ENCODE measurements at places on chromosomes 3 and 15.

DNA sequence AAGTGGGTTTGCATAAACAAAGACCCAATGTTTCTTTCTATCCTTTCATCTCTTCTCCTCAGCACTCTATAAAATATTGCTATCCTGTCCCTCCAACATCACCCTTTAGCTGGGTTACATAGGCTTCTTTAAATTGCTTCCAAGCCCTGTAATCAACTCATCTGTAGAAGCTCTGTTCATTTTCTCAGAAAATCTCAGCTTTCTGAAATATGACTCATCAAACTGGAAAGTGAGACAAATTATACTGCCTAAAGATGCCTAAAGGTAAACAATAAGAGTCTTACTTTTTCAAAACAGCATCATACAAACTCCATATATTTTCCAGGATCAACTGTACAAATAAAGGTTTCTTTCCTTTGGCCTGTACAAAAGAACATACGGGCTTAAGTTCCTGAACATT is 33.8 kb downstream of the EFL1 start:
- H3K4me3 ChIP-seq = no peak overlapping the region
- peaks cover 13% of the 10 kb centered on the region for H3K36me3 ChIP-seq
- no peaks in the 10 kb centered on the region for H3K4me1 ChIP-seq
- H3K27ac ChIP-seq = no peak overlapping the region
- no peaks in the 10 kb centered on the region for H3K27me3 ChIP-seq

GRCh38 chr15:101406526-101407195 is 82.8 kb downstream of the PCSK6 start:
- peaks cover 16% of the 10 kb centered on the region for H3K4me1 ChIP-seq
- H3K36me3 ChIP-seq = no peaks in the 10 kb centered on the region
- H3K4me3 ChIP-seq = no peak overlapping the region
- DNase-seq = no peak
- H3K27me3 ChIP-seq = no peaks in the 10 kb centered on the region

- peaks cover 2% of the 10 kb centered on the region for H3K36me3 ChIP-seq
- no peaks in the 10 kb centered on the region for H3K27me3 ChIP-seq
- peak overlapping the region; percentile 66 for H3K27ac ChIP-seq
- no peak for DNase-seq
- H3K4me3 ChIP-seq = no peak overlapping the region
These were observed 29.4 kb downstream of the LYSMD4 start for GRCh38 chr15:99703603-99704443.

DNA sequence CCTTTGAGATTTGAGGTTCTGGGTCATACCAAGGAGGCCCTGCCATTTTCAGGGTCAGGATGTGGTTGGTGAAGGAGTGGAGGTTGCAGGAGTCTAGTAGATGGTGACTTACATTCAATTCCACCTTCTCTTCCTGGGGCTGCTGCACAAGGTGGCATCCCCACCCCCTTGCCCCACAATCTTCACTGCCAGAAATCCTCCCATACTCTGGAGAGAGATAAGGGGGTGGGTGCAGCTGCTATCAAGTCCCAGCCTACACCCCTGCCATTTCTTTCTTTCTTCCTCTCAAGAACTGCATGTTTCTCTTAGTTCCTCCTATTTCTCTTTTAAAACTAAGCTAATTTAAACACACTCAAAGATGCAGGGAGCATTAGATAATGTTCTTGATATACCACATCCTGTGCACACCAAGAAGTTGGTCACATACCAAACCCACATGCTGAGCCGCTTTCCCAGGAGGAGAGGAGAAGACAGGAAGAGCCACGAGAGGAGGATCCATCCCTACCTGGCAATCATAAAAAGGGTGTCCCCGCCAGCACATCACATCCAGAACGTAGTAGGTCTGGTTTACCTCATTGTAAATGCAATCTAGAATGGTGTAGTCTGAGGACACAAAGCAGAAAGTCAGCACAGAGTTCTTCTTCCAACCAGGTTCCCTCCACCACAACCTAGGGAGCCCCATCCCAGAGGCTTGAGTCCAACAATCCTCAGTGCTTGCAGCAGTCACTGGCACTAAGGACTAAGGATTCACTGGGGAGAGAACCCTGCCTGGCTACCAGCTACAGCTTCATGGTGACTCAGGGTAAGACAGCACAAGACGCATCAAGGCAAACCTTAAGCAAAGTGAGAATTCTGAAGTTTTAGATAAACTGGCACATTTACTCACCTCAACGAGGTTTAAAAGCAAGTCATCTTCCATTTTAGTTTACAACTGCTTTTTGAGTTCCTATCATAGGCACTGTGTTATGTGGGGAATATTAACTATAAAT is 18.5 kb downstream of the SNUPN start:
- DNase-seq = no peak
- H3K27me3 ChIP-seq = no peaks in the 10 kb centered on the region
- H3K27ac ChIP-seq = no peak overlapping the region
- no peak overlapping the region for H3K4me3 ChIP-seq
- peaks cover 41% of the 10 kb centered on the region for H3K36me3 ChIP-seq

- H3K4me3 ChIP-seq = no peak overlapping the region
- H3K4me1 ChIP-seq = peaks cover 7% of the 10 kb centered on the region
- H3K36me3 ChIP-seq = peaks cover 5% of the 10 kb centered on the region
- H3K27ac ChIP-seq = no peak overlapping the region
These were observed 39.5 kb downstream of the ZNF280D start for GRCh38 chr15:56693761-56694160.

DNA sequence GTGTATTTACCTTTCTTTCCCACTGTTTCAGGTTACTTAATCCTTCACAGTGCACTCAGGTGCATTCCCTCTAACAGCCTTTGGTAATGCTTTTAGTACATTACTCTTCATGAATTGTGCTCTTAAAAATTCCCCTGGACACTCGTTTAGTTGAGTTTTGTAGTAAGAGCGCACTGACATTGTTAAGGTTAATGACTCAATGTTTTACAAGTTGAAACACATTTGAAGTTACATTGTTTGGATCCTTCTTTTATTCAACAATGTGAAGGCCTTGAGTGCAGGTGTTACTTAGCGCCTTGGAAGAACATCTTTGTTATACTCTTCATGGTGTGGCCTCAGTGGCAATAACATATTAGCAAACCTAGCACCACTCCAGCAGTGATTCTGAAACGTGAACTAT is 739.6 kb downstream of the NAALADL2 start:
- H3K36me3 ChIP-seq = peaks cover 2% of the 10 kb centered on the region
- H3K4me3 ChIP-seq = no peak overlapping the region
- no peak for DNase-seq

DNA sequence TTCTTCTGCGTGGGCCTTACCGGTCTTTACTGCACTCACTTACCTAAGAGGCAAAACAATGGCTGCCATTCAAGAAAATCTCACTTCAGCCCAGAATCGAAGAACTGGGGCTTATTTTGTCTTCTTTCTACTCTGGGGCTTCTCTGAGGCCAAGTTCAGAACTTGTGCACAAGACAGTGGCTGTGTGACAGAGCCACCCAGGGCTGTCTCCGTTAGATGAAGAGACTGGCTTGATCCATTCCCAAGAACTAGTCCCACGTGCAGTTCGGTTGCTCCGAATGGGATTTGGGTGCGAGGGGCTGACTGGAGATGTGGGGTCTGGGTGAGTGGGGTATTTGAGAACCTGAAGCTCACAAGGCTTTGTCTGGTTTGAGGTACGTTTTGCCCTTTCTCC is 795 bp upstream of the TCF12 start:
- DNase-seq = no peak
- H3K27me3 ChIP-seq = peaks cover 17% of the 10 kb centered on the region
- peak overlapping the region; percentile 75 for H3K4me3 ChIP-seq
- peaks cover 34% of the 10 kb centered on the region for H3K4me1 ChIP-seq
- H3K27ac ChIP-seq = no peak overlapping the region
- peaks cover 24% of the 10 kb centered on the region for H3K36me3 ChIP-seq

DNA sequence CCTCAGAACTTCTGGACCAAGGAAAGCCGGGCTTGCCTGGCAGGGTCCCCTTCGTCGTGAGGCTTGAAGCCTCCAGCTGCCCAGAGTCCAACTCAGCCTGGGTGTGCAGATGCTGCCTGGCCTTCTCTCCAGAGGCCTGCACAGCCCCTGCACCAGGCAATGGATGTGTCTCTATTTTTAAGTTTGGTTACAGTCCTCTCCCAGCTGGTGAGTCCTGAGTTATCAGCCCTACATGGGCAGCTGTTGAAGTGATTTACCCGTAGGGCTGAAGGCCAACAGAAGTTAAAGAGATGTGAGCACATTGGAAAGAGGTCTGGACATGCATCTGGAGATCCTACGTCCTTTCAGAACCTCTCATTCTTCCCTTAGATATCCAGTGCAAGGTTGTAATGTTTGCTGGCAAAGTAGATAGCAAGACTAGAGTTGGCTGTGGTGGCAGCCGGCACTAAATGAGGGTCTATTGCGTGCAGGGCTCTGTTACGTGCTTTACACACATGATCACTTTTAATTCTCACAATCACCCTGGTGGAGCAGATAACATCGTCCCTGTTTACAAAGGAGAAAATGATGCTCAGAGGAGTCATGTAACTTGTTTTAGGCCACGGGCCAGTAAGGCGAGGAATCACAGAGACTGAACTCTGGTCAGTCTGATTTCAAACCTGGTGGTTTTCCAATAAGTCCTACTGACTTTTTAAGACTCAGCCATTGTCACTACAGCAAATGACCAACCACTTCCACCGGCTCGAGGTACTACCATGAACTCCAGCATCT is 9.9 kb downstream of the FYCO1 start:
- H3K4me1 ChIP-seq = peaks cover 18% of the 10 kb centered on the region
- no peak overlapping the region for H3K4me3 ChIP-seq
- no peak for DNase-seq
- H3K27ac ChIP-seq = peak overlapping the region; percentile 21
- H3K36me3 ChIP-seq = peaks cover 33% of the 10 kb centered on the region

GRCh38 chr15:74384881-74385643 is 17.6 kb upstream of the CYP11A1 start:
- H3K4me1 ChIP-seq = peaks cover 13% of the 10 kb centered on the region
- no peaks in the 10 kb centered on the region for H3K27me3 ChIP-seq
- H3K4me3 ChIP-seq = no peak overlapping the region
- H3K27ac ChIP-seq = no peak overlapping the region

- no peak overlapping the region for H3K27ac ChIP-seq
- no peaks in the 10 kb centered on the region for H3K27me3 ChIP-seq
- no peaks in the 10 kb centered on the region for H3K4me1 ChIP-seq
- H3K4me3 ChIP-seq = no peak overlapping the region
- H3K36me3 ChIP-seq = no peaks in the 10 kb centered on the region
- no peak for DNase-seq
These were observed 177.5 kb downstream of the EPHA6 start for GRCh38 chr3:96991800-96992365.

GRCh38 chr3:181344331-181344730 is 354.8 kb upstream of the DNAJC19 start:
- H3K36me3 ChIP-seq = peaks cover 6% of the 10 kb centered on the region
- H3K4me1 ChIP-seq = peaks cover 6% of the 10 kb centered on the region
- no peaks in the 10 kb centered on the region for H3K27me3 ChIP-seq
- H3K4me3 ChIP-seq = no peak overlapping the region

GRCh38 chr15:59657635-59658125 is 365 bp upstream of the GTF2A2 start:
- H3K4me3 ChIP-seq = no peak overlapping the region
- no peaks in the 10 kb centered on the region for H3K4me1 ChIP-seq
- H3K36me3 ChIP-seq = peaks cover 20% of the 10 kb centered on the region
- H3K27me3 ChIP-seq = no peaks in the 10 kb centered on the region
- peak overlapping the region; percentile 64 for H3K27ac ChIP-seq

- DNase-seq = no peak
- no peak overlapping the region for H3K4me3 ChIP-seq
- peaks cover 10% of the 10 kb centered on the region for H3K36me3 ChIP-seq
These were observed 105.7 kb downstream of the TUSC7 start for GRCh38 chr3:116815321-116815720.

GRCh38 chr3:31013090-31013489 is 118.6 kb upstream of the GADL1 start:
- H3K27ac ChIP-seq = no peak overlapping the region
- DNase-seq = no peak
- peaks cover 52% of the 10 kb centered on the region for H3K27me3 ChIP-seq
- H3K4me3 ChIP-seq = no peak overlapping the region

DNA sequence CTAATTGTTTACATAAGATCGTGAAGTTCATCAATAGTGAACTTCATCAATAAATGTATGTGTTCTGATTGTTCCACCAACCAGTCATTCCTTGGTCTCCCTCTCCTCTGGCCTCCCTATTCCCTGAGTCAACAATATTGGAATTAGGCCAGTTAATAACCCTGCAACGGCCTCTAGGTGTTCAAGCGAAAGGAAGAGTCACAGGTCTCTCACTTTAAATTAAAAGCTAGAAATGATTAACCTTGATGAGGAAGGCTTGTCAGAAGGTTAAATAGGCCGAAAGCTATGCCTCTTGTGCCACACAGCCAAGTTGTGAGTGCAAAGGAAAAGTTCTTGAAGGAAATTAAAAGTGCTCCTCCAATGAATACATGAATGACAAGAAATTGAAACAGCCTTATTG is 89.4 kb upstream of the ACKR4 start:
- H3K27ac ChIP-seq = no peak overlapping the region
- no peak overlapping the region for H3K4me3 ChIP-seq
- no peak for DNase-seq

- peak; percentile 43 for DNase-seq
- H3K27ac ChIP-seq = peak overlapping the region; percentile 96
- peak overlapping the region; percentile 18 for H3K4me3 ChIP-seq
- H3K36me3 ChIP-seq = peaks cover 13% of the 10 kb centered on the region
These were observed 27.4 kb downstream of the CLK3 start for GRCh38 chr15:74642734-74643664.

DNA sequence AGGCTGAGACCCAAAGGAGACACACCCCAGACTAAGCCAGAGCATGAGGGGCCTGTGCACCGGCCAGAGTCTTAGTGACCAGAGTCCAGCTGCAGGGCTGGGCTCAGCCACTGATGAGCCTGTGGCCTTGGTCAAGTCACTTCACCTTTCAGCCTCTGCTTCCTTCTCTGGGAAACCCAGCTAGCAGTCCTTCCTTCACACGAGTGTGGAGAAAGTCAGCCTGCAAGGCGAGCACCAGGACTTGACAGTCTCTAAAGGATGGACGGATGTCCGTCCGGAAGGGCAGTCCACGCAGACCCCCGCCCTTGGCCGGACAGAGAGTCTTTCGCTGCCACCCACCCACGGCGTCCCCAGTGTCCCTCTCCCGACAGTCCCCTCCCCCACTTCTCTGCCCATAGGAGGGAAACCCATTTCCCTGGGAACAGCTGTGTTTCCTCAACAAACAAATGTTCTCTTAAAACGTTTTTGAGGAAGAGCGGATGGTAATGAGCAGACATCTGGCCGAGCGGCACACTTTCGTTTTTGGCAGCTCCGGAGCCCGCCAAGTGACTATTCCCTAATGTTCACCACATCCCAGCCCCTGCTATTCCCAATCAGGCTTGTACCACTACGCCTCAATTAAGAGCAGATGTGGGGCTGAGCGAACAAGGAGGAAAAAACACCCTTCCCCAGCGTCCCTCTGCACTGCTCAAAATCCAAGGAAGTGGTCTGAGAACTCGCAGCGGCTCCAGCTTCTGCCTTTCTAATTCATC is 129.1 kb upstream of the SMAD3 start:
- DNase-seq = no peak
- H3K27ac ChIP-seq = no peak overlapping the region
- H3K27me3 ChIP-seq = no peaks in the 10 kb centered on the region
- no peak overlapping the region for H3K4me3 ChIP-seq

Data from WTC11 (cell line).